MM.1S (cell line): ENCODE measurements at places on chromosomes 16 and 17.
A peak's percentile ranks its signal among the peaks of the same experiment; 100 is the strongest.

- DNase-seq, result no peak
Measured at GRCh38 chr17:78146881-78147280, 696 bp downstream of the C17orf99 start.

- DNase-seq, result no peak
Measured at GRCh38 chr17:68161644-68162428, 86.0 kb upstream of the AMZ2 start.

GRCh38 chr16:85707528-85708095 is 18.9 kb upstream of the GINS2 start:
- no peak for DNase-seq

DNA sequence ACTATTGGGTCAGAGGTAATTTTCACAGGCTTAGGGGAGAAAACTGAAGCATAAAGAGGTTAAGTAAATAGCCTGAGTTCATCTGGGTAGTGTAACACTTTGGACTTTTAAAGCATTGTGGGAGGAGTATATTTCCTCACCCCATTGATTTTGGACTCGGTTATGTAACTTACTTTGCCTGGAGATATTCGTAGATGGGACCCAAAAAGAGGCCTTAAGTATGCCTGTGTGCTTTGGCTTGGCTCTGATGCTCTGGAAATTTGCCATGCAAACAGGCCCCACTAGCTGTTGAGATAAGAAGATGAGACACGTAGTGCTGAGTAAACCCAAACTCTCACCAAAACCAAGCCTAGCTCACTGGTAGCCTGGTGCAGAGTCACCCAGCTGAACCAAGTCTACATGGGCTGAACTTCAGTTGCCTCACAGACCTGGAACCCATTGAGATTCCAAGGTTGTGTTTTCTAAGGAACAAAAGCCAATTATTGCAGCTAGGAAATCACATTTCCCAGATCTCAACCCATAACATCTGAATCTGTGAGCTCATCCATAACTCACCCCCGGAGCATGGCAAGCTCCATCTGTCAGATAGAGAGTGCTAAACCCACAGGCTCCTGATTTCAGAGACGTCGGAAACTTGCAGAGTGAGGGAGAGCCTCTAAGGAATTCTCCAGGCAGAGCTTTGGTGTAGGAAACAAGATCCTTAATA is 536.0 kb upstream of the C16orf82 start:
- no peak for DNase-seq

DNA sequence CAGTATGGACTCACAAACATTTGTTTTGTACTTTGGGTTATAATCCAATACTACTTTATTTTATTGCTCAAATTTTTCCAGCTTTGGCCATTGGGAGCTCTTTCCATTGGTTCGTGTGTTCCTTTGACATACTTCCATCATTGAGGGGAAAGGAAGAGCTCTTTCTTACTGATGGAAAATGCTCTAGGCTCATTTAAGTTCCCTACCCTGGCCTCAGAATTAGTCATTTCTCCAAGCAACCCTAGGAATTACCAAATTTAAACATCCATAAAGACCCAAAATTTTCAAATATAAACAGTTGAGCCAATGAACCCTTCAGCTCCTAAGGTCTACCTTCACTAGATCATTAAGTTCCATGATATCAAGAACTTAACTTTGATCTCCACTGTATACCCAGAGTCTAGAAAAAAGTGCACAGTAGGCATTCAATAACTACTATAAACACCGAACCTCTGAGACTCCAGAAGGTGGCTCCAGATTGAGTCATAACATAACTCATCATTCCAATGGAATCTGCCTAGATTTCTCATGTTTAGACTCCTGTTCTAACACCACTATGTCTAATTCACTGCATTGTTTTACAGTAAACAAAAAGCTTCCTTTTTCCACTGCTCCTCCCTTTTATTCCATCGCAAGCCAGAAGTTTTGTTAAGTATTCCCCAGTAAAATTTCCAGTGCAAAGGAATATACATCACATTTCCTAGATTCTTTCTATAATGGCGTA is 39.0 kb downstream of the SMURF2 start:
- DNase-seq, result no peak

GRCh38 chr16:23436951-23437350 is 16.0 kb downstream of the COG7 start:
- no peak for DNase-seq

DNA sequence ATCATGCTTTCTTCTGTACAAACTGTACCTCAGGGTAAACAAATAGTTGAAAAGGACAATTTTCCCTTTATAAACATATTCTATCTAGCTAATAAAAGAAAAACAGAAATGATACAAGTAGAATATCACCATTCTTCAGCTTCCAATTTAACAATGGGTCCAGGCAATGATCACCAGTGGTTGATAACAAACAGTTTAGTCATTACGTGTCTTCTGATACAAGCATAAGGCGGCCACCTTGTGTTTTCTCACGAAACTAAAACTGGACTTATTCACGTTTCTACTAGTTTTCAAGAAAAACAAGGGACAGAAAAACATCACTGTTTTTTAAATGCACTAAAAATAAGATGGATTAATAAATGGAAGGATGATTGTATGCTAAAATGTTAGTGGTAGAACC is 58.3 kb downstream of the STH start:
- DNase-seq, result no peak

DNA sequence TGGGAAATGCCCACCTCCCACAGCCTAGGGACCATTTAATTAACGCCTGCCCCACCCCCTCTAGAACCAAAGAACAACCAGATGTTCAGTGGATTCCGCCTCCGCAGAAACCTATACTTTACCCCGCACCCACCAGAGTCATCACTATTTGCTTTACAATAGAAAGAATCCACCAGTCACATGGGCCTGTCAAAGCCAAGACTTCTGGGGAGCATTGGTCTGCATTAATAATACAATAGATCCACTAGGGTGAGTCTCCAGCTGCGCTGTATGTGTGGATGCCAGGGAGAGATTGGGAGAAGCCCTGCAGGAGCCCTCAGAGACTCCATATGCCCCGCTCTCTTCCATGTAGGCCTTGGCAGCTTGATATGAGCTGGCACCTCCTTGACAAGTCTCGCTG is 31.3 kb downstream of the CLEC19A start:
- DNase-seq, result no peak

GRCh38 chr17:8994319-8994718 is 27.0 kb upstream of the NTN1 start:
- no peak for DNase-seq

GRCh38 chr16:81896902-81897301 is 114.4 kb downstream of the SDR42E1 start:
- DNase-seq, result no peak

DNA sequence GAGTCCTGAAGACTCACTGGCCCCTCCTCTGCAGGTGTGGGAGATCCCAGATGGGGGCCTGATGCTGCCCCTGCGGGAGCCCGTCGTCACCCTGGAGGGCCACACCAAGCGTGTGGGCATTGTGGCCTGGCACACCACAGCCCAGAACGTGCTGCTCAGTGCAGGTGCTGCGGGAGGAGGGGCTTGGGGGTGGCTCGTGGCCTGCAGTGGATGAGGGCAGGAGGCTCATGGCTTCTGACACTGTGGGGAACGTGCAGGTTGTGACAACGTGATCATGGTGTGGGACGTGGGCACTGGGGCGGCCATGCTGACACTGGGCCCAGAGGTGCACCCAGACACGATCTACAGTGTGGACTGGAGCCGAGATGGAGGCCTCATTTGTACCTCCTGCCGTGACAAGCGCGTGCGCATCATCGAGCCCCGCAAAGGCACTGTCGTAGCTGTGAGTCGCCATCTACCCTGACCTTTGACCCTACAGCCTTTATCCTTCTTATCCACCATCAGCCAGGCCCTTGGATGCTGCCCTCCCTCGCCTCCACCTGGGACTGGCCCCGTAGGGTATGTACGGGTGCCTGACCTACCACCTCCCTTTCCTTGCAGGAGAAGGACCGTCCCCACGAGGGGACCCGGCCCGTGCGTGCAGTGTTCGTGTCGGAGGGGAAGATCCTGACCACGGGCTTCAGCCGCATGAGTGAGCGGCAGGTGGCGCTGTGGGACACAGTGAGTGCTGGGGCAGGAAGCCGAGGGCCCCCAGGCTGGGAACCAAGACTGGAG is 3.6 kb downstream of the CORO1A start:
- DNase-seq, result peak; percentile 52

DNA sequence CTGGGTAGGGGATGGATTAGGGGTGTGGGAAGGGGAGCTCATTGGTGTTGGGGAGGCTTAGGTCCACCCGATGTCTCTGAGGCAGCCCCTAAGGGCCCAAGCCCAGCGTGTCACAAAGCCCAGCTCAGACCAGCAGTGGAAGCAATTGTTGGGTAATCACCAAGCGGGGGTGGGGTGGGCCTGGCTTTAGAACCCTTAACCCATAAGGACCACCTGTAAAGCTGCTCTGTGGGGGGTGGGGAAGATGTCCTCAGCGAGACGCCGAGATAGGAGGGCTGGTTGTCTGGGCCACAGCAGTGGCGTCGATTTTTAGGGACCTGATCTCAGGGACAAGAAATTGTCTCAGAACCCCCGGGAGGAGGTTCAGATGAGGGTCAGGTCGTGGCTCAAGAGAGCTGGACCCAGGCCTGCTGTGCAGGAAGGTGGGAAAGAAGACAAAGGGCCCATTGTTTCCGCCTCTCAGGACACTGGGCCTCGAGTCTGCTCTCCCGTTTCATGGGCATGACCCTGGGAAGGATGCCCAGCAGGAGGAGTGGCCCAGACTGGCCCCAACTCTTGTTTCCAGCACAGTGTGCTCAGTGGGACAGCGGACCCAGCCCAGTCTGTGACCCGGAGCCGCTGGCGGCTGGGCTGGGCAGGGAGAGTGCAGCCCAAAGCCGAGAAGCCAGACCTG is 15.9 kb downstream of the ST6GALNAC2 start:
- DNase-seq, result no peak

DNA sequence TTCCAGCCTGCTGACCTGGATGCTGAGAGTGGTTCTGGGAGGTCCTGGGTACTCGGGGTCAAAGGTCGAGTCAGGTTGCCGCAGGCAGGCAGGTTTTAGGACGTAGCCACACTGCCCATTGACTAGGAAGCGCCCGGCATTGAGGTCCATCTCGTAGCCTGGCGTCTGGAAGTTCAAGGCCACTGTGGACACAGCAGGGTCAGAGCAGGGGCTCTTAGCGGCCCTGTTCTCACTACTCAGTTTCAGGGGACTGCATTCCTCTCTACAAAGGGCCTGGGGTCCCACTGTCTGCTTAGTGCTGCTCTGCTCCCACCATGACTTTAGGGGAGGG is 18.9 kb downstream of the PLCD3 start:
- DNase-seq, result no peak

GRCh38 chr17:4014148-4014927 is 50.1 kb upstream of the ATP2A3 start:
- DNase-seq, result no peak

GRCh38 chr16:62711797-62712196 is 675.6 kb upstream of the CDH8 start:
- DNase-seq, result no peak

DNA sequence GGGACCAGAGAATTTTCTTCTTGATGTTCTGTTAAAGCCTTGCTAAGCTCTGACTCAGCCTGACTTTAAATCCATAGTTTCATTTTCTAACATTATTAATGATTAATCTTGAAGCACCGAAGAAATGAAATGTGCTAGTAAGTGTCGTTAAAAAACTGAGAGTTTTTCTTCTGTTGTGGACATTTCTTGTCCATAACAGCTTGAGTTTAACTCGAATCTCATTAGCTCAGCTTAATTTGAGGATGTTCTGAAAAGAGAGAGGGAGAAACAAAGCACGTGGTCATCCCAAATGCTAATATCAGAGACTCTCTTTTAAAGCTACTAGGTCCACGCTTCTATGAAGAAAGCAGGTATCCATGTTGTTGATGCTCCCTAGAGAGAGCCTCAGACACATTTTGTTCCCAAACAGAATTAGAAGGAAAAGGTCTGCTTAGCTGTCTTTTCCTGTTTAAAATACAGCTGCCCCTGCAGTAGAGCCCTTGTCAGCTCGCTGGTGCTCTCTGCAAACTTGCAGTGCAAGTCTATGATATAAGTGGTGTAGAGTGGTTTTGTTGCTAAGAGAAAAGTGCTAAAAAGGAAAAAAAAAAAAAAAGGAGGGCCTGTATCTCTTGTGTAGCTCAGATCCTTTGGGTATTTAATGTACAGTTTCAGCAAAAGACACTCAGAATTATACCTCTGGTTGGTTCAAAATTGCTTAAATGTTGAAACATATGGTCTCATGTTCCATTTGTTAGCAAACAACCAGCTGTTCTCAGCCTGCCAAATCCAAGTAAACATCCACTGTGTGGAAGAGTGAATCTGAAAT is 191.1 kb upstream of the TBX2 start:
- DNase-seq, result no peak

- no peak for DNase-seq
Measured at GRCh38 chr17:6701719-6702118, 11.4 kb downstream of the SLC13A5 start.

DNA sequence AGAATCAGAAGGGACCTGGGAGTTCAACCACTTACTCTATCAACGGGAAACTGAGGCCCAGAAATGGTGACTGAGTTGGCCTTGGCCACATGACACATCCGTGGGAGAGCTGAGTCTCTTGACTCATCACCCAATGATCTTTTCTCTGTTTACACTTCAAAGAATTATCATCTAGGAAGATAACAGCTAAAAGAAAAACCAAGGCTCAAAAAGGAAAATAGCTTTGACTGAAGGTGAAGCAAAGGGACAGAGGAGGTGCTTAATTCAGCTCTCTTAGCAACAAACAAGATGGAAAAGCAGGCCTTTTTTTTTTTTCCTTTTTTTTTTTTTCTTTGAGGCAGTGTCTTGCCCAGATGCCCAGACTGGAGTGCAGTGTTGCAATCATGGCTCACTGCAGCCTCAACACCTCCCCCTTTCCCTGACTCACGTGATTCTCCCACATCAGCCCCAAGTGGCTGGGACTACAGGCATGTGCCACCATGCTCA is 16.7 kb downstream of the ERCC4 start:
- no peak for DNase-seq

DNA sequence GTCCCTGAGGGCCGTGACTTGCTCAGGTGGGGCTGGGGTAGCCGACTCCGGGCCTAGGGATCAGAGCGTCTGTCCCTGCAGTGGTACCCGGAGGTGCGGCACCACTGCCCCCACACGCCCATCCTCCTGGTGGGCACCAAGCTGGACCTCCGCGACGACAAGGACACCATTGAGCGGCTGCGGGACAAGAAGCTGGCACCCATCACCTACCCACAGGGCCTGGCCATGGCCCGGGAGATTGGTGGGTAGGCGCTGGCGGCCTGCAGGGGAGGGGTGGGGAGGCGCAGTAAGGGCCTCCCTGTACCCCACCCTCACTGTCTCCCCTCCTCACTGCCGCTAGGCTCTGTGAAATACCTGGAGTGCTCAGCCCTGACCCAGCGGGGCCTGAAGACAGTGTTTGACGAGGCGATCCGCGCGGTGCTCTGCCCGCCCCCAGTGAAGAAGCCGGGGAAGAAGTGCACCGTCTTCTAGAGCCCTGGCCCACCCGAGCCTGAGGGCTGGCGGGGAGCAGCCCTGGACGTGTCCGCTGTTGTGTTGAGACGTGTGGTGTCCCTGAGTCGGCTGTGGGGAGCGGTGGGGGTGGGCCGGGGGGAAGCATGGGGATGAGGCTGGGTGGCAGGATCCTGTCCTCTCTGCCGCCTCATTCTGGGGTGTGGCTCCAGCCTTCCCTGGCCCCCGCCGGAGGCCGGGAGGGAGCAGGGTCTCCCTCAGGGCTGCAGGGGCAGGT is 2.0 kb downstream of the RAC3 start:
- DNase-seq, result no peak

GRCh38 chr17:56838687-56839086 is 4.7 kb downstream of the DGKE start:
- no peak for DNase-seq

- DNase-seq, result no peak
Measured at GRCh38 chr16:35714665-35715064, 2255.3 kb downstream of the TP53TG3F start.

- no peak for DNase-seq
Measured at GRCh38 chr17:12737740-12738469, 51.4 kb upstream of the ARHGAP44 start.
